ENCODE measurements at places on chromosomes 5 and 9.
A peak's percentile ranks its signal among the peaks of the same experiment; 100 is the strongest.

DNA sequence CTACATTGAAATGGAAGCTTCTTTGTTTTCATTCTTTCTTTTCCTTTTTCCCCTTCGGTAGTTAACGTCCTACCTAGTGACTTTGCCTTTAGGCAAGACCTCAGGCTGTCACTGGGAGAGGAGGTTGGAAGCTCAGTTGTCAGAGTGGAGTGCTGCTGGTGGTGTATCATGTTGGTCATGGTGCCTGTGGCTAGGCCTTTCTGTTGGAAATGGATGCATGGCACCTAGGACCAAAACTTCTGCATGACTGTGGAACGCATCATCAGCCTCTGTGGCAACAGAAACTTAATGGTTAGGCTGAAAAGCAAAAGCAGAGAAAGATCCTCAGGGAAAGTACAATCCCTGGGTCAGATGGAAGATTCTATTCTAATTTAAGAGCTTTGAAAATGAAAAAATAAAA, 57.9 kb downstream of the OSTF1 start:
- no peak for DNase-seq

DNA sequence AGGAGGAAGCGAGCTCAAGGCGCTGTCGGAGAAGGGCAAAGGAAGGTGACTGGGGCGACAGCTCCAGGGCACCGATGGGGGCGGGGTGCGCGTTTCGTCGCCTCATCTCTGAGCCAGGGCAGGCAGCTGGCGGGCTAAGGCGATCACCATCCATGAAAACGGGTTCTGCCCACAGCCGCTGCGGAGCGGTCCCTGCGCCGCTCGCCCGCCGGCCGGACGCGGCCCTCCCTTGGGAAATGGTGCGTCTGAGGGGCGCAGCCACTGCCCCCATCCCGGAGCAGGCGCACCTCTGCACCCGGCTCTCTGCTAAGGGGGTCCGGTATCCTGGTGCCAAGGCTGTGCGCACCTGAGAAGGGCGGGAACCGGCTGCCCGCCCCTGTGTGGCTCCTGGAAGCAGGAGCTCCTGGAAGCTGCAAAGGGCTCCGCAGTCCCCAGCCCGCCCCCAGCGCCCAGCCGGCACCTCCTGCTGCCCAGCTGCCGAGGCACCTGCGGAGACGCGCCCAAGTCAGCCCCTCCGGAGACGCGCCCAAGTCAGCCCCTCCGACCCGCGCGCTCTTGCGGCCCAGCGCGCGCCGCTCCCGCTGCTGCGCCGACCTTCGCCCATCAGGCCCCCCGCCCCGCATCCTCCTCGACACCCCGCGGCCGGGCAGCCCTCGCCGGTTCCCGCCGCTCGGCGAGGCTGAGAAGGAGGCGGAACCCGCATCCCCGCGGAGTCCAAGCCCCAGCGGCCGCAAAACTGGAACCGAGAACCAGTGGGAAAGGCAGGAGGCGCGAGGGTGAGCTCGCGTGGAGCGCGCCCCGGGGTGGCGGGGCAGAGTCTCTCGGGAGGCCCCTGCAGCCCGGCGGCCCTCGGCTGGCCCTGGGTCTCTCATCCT, 757 bp downstream of the ANKRD34B start:
- no peak for DNase-seq

GRCh38 chr9:104779334-104779733, 15.4 kb downstream of the NIPSNAP3B start:
- no peak for DNase-seq

DNA sequence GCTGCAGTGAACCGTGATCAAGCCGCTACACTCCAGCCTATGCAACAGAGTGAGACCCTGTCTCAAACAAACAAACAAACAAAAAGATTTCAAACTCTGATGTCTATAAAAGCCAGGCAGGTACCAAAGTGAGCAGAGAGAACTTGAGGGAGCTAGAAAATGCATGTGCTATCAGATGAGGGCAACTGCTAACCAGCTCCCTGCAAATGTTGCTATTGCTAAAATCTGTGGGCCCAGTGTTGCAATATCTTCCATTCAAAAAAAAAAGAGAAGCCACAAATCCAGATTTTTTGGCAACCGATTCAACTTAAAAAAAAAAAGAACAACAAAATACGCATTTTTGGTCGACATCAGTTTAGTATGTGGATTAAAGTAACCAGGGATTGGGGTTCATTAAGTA, 5.5 kb downstream of the UBE2D2 start:
- no peak for DNase-seq

DNA sequence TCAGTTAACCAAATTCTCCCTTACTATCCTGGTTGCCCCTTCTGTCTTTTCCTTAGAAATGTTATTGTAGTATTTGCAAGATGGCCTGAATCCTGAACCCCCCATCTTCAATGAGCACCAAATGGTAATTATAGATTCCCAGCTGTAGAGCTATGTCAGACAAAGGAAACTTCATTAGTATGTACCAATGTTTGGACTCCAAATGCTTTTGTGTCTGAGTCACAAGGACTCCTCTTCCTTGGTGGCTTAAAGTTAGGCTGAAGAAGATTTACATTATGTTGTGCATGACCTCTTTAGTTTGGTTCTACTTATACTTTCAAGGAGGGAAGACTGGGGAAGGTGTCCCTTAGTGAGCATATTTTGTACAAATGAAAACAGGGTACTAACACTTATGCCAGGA, 105.9 kb upstream of the CDKN2B start:
- no peak for DNase-seq

DNA sequence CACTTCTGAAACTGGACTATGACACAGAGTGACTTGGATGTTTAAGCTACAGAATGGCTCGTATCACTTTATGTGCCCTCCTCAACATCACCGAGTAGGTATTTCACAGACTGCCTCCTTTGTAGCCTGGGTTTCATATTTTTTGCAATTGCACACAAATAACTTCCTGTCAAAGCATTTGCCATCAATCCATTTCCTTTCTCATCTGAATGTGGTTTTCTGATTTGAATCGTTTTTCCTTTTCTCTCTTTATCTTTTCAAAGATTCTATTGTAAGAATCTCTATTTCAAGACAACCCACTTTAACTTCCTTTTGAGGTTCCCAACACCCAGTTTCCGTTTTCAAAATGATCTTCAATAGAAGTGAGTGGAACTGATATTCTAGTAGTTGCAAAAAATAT, 563.8 kb upstream of the ARRDC3 start:
- DNase-seq: no peak

DNA sequence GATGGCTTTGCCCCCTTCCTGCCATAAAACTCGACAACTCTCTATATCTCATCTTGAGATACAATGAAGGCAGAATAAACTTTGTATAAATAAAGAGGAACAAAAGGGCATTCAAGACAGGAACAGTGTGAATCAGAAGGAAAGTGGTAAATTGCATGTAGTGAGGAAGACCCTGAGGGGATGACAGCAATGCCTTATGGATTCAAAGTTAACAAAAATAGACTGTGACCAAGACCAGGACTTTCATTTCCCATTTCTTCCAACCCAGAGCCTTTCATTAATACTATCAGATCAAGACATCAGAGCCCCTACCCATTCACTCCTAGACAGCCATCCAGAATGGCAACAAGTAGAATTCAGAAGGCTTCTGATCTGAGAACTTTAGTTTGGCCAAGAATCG, 46.4 kb upstream of the ZNF462 start:
- no peak for DNase-seq

DNA sequence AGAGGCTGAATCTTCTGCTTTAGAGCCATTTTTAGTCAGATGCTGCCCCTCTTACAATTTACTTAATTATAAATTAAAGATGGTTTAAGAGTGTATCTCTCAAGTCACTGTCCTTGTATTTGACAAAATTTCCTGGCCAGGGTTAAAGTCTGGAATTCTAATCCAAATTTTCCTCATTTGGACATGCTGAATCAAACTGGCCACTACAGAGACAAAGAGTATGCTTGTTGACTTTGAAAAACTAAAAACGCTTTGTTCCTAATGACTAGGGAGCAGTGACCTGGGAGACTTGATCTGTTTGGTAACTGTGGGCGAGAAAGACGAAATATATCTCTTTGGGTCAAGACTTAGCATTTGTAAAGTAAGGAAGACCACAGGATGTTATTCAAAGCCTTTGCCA, 303.2 kb downstream of the ZSWIM6 start:
- no peak for DNase-seq

DNA sequence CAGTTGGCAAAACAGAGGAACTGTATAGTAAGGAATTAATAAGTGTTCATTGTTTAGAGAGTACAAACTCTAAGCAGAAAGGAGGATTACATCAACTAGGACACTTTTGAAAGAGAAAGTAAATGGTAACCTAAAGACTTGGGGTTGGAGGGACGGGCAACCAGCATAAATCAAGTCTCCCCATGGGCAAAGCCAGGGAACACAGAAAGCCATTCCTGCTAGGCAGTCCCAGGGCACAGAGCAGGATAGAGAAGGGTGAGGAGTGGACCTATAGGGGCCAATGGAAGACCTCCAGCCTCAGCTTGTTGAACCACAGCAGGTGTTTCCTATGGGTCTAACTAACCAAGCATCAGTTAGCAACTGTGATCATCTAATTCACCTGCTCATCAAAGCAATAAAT, 9.2 kb upstream of the ERAP1 start:
- DNase-seq: no peak

GRCh38 chr5:31355337-31355736, 161.9 kb downstream of the CDH6 start:
- no peak for DNase-seq

- no peak for DNase-seq
Measured at GRCh38 chr5:172444110-172444510, 10.2 kb downstream of the SH3PXD2B start.

DNA sequence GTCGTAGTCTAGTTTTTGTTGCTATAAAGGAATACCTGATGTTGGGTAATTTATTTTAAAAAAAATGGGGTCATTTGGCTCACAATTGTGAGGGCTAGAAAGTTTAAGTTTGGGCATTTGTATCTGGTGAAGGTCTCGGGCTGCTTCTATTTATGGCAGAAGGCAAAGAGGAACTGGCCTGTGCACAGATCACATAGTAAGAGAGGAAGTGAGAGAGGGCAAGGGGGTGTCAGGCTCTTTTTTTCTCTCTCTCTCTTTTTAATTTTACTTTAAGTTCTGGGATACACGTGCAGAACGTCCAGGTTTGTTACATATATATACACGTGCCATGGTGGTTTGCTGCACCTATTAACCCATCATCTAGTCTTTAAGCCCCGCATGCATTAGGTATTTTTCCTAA, 453.3 kb downstream of the DIRAS2 start:
- DNase-seq: no peak

GRCh38 chr5:176817841-176818377, 7.5 kb downstream of the UNC5A start:
- no peak for DNase-seq

DNA sequence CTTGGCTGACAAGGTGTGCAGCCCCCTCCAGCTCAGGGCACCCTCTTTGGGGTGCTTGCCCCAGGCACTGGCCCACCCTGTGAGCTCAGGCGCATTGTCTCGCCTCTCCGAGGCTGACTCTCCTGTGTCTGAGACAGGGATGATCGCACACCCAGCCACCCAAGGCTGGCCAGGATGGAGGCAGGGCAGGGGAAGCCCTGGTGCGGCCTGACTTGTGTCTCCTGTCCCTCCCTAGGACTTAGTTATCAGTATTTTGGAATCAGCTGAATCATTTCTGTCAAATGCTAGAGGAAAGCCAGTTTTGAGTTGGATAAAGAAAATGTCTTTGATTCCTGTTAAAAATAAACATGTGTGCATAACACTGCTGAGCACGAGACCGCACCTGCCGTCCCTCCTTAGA, 2.5 kb upstream of the DBH start:
- DNase-seq: no peak

- no peak for DNase-seq
Measured at GRCh38 chr9:123431581-123431980, 75.6 kb downstream of the CRB2 start.

DNA sequence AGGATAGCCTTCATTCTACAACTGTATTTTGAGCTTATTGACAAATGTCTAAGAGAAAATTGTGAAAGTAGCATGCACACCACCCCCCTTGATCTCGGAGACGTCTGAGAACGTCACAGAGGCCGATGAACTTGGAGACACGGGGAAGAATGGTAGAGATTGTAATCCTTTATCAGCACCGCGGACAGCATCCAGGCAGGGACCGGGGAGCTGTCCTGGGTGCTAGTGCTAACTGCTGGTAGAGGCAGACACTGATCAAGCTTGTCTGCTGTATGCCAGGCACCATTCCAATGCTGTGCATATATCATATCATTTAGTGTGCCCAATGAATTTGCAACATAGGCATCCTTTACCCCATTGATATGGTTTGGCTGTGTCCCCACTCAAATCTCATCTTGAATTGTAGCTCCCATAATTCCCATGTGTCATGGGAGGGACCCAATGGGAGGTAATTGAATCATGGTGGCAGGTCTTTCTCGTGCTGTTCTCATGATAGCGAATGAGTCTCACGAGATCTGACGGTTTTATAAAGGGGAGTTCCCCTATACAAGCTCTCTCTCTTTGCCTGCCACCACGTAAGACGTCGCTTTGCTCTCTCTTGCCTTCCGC, 98.8 kb downstream of the LHX2 start:
- DNase-seq: no peak

GRCh38 chr5:11790201-11790600, 114.0 kb downstream of the CTNND2 start:
- DNase-seq: no peak

DNA sequence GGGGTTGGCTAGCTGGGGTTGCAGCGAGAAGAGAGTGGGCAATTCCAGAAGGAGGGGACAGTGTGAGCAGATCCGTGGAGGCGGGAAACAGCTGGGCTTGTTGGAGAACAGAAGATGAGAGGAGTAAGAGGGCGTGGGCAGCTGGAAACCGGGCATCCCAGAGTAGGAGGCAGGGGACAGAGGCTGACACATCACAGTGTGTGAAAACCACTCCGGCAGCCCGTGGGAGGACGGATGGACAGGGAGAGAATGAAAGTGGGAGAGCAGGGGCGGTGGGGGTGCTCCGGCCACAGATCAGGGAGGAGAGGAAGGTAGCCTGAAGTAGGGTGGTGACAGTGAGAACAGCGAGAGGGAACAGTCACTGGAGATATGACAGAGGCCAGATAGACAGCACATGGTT, 8.3 kb upstream of the PSMB7 start:
- DNase-seq: no peak

DNA sequence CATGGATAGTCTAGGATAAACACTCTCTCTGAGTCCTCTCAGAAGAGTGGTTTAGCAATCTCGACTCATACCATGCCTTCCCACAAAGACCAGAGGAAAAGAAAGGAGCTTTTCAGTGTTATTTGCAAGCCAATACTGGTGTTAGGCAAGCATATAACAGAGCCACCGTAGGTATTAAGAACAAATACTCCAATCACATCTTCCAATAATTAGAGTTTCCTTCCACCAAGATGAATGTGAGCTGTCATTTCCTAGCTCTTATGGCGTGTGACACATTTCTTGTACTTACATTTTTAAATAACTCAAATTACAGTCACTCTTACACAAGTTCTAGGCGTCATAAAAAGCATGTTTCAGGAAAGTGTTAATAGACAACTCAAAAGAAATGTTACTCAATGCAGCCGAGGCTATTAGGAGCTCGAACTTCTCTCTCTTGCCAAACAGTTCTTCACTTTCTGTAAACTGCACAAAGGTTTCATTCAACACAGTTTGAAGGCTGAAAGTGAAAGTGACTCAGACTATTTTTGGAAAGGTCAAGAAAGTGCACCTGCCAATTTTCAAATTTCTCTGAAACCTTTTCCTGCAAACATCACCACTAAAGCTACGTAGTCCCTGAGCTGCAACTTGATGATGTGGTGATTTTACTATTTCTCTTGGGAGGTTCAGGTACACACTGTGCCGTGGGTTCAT, 153.8 kb downstream of the AUH start:
- peak; percentile 60 for DNase-seq

GRCh38 chr5:77282337-77283027, 72.0 kb downstream of the PDE8B start:
- DNase-seq: no peak

GRCh38 chr9:37329576-37329975, 92.9 kb upstream of the GRHPR start:
- DNase-seq: no peak

GRCh38 chr9:133334161-133334560, 1.8 kb downstream of the SURF6 start:
- DNase-seq: no peak
